Activated naive CD4-positive, alpha-beta T cell (primary cell): ENCODE measurements at places on chromosomes 5 and 9.

GRCh38 chr9:136514022-136514714, 31.3 kb upstream of the SEC16A start:
- no peak for DNase-seq

DNA sequence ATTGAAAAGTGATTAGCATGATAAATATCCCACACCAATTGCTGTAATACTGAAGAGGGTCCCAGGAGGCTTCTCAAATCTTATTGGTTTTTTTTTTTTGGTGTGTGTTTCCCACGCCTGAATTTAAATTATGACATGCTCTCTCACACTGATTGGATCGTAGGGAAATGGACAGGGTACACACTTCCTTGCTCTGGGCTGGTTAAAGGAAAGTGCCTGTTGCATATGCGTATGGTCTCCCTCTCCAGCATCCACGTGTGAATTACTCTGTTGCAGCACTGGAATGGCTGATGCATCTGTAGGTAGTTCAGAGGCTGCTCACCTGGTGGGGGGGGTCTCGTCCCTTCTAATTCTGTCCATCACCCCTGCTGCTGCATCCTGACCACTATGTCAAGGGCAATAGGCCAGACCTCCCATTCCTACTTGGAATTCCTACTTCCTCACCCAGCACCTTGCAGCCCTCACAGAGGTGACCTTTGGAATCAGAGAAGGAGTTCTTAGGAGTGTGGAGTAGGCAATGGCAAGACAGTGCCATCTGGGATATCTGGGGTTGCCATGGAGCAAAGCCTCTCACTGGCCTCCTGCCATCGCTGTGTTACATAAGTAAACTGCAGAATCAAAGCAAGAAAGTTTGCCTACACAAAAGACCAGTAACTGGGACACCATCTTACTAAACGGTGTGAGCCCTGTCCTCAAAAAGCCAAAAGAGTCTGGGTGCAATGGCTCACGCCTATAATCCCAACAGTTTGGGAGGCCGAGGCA, 71.4 kb upstream of the FBXW11 start:
- no peak for DNase-seq

DNA sequence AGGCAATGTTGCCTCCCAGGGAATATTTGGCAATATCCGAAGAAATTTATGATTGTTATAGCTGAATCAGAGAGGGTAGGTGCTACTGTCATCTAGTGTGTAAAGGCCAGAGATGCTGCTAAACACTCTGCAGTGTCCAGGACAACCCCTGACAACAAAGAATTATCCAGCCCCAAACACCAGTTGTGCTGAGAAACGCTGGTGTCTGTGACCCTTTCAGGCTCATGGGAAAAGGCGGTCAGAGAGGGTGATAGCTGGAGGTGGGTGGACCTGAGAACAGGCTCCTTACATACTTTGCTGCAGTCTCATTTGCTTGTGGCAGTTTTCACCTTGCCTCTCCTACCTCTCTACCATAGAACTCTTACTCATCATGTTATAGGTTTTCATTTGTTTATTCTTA, 295.3 kb upstream of the DMRT1 start:
- DNase-seq, result no peak

- no peak for DNase-seq
Measured at GRCh38 chr5:55706230-55706629, 5.9 kb downstream of the SLC38A9 start.

- no peak for DNase-seq
Measured at GRCh38 chr9:137689745-137690529, 71.1 kb downstream of the EHMT1 start.

DNA sequence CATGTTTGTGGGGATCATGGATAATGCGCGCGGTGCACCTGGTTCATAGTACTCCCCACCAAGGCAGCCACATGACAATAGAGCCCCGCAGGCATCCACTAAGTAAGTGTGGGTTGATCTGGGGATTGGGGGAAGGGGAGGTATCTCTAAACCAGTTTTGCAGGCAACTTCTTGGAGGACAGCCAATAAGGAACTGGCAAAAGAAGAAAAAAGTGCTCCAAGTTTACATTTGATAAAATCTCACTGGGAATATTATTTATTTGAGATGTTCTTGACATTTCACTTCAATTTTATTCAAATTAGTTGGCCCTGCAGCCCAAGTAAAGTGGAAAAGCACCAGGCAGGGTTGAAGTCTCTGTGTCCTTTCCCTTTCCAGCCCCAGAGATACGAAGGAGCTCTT, 8.5 kb downstream of the FBP1 start:
- DNase-seq, result no peak

DNA sequence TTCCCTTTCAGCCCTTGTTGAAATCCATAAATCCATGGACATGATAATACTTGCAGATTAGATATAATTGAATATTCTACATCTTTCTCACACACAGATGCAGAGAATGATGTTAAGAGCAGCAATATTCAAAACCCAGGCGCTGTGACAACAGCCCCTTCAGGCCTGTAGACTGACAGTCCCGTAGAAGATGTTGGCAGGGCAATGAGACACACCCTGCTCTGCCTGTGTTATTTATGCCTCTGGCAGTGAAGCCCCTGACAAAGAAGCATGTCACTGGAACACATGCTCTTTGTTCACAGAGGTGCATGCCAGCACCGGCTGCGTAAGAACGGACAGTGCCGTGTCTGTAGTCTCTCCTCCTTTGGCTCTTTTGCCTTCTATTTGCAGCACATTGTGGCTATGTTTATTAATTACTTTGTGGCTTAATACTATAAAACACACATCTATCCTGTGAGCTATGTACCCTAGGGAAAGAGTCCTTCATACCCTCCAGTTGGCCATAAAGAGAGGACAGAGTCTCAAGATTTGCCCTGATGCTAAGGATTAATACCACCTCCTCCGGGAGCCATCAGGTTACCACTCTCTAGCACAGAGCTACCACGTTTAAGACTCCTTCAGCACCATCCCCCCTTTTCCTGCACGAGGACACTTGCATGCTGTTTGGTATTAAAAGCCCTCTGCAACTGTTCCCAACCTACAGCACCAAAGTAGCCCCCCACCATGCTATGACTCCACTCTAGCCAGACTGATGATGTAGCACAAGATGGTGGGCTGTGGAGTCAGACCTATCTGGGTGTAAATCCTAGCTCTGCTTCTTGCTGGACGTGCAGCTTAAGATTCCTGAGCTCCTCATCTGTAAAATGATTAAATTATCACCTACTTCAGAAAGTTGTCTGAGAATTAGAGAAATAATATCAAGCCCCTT, 2.0 kb upstream of the ANP32B start:
- no peak for DNase-seq

DNA sequence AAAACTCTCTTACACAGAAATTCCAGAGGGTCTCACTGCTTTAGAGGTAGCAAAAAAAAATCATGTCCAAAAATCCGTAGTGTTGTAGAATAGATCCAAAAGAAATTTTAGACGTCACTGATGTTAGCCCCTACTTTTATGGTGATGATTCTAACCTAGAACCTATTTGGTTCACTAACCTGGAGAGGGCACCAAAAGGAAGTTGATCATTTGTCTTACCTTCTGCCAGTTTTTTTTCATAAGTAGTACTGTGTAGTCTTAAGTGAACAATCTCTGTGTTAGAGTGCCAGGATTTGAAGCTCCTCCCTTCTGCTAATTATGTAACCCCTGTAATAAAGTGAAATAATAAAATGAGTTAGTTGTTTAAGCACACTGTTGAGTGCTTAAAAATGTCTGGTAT, 215.2 kb downstream of the SMARCA2 start:
- no peak for DNase-seq

- no peak for DNase-seq
Measured at GRCh38 chr5:150624334-150625163, 15.9 kb upstream of the SYNPO start.

DNA sequence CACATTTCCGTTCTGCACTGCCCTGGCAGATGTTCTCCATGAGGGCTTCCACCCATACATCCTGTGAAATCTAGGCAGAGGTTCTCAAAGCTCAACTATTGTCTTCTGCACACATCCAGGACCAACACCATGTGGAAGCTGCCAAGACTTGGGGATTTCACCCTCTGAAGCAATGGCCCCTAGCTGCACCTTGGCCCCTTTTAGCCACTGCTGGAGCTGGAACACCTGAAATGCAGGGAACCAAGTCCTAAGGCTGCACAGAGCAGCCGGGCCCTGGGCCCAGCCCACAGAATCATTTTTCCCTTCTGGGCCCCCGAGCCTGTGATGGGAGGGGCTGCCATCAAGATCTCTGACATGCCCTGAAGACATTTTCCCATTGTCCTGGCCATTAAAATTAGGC, 228.7 kb downstream of the ANXA1 start:
- DNase-seq, result no peak

DNA sequence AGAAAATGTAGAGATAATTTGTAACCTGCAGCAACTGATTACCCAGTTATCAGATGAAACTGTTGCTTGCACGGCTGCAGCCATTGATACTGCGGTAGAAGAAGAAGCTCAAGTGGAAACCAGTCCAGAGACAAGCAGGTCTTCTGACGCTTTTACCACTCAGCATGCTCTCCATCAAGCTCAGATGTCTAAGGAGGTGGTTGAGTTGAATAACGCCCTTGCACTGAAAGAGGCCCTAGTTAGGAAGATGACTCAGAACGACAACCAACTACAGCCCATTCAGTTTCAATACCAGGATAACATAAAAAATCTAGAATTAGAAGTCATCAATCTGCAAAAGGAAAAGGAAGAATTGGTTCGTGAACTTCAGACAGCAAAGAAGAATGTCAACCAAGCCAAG, 1.7 kb downstream of the KIF4B start:
- DNase-seq, result no peak

GRCh38 chr5:179368126-179368805, 23.0 kb upstream of the ADAMTS2 start:
- no peak for DNase-seq

- no peak for DNase-seq
Measured at GRCh38 chr9:5015934-5016333, 30.9 kb downstream of the JAK2 start.

- DNase-seq, result no peak
Measured at GRCh38 chr5:13478831-13479465, 465.5 kb downstream of the DNAH5 start.

GRCh38 chr5:131821221-131821620, 24.4 kb upstream of the FNIP1 start:
- no peak for DNase-seq

DNA sequence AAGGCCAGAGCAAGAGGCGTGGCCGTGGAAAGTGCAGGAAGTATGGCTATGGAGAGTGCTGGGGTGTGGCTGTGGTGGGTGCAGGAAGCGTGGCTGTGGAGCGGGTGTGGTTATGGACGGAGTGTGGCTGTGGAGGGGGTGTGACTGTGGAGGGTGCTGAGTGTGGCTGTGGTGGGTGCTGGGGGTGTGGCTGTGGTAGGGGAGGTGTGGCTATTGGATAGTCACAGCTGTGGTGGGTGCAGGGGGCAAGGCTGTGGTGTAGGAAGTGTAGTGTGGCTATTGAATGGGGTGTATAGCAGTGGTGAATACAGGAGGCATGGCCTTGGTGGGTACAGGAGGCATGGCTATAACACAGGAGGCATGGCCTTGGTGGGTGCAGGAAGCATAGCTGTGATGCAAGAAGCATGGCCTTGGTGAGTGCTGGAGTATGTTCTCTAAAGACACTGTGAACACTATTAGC, 40.8 kb upstream of the SPATA31C2 start:
- DNase-seq, result peak; percentile 1

- no peak for DNase-seq
Measured at GRCh38 chr9:134589748-134590147, 51.9 kb upstream of the COL5A1 start.

- DNase-seq, result no peak
Measured at GRCh38 chr5:104247260-104247659, 684.7 kb upstream of the NUDT12 start.

GRCh38 chr9:137470785-137471184, 11.7 kb upstream of the NSMF start:
- no peak for DNase-seq

GRCh38 chr5:151296974-151297373, 6.6 kb downstream of the SLC36A3 start:
- DNase-seq, result no peak

DNA sequence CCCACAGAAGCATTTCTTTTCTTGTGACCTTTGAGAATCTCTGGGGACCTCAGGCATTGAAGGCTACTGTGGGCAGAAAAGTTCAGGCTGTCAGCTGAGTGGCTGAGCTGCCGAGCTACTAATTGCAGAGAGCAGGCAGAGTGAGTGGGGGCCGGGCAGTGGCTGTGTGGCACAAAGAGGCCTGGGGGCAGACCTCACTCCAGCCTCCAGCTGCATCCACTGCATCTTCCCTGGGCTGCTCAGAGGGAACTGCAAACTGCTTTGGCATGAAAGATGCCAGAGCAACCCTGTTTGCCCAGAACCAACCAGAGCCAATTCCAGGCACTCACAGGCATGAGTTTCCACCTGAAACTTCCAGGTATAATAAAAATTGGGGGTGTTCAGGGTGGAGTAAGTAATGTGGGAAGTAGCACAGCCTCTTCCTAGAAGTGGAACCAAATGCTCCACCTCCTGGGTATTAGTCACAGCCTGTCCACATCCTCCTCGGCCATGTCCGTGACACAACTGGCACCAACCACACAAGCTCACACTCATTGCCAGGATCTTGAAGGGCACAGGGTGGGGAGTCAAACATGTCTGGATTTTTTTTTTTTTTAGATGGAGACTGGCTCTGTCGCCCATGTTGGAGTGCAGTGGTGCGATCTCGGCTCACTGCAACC, 548.9 kb downstream of the BNC2 start:
- no peak for DNase-seq

- no peak for DNase-seq
Measured at GRCh38 chr5:175700991-175701390, 43.1 kb downstream of the HRH2 start.

- DNase-seq, result no peak
Measured at GRCh38 chr9:124361128-124361527, 54.1 kb downstream of the PSMB7 start.

GRCh38 chr5:119070578-119070827, 384 bp upstream of the DMXL1 start:
- peak; percentile 62 for DNase-seq

- no peak for DNase-seq
Measured at GRCh38 chr9:115103746-115104477, 14.0 kb downstream of the TNC start.

GRCh38 chr9:132994410-132995120, 16.1 kb downstream of the GFI1B start:
- no peak for DNase-seq

GRCh38 chr5:16508730-16509531, 43.3 kb upstream of the ZNF622 start:
- no peak for DNase-seq

- no peak for DNase-seq
Measured at GRCh38 chr5:167639766-167640165, 651.7 kb upstream of the WWC1 start.

- DNase-seq, result no peak
Measured at GRCh38 chr5:147560718-147561331, 51.0 kb upstream of the DPYSL3 start.

GRCh38 chr5:21688655-21689054, 1164.5 kb downstream of the CDH12 start:
- no peak for DNase-seq

- no peak for DNase-seq
Measured at GRCh38 chr5:38207343-38207742, 51.0 kb upstream of the EGFLAM start.

GRCh38 chr9:91967259-91967658, 17.2 kb upstream of the ROR2 start:
- no peak for DNase-seq

- no peak for DNase-seq
Measured at GRCh38 chr9:124652615-124653393, 118.3 kb downstream of the NR6A1 start.
